ENCODE measurements at places on chromosomes 1 and 21. TPM values are rescaled to one million over a fixed set of nuclear protein-coding genes. Genes with fewer than 3 reads are reported as not detected.

DNA sequence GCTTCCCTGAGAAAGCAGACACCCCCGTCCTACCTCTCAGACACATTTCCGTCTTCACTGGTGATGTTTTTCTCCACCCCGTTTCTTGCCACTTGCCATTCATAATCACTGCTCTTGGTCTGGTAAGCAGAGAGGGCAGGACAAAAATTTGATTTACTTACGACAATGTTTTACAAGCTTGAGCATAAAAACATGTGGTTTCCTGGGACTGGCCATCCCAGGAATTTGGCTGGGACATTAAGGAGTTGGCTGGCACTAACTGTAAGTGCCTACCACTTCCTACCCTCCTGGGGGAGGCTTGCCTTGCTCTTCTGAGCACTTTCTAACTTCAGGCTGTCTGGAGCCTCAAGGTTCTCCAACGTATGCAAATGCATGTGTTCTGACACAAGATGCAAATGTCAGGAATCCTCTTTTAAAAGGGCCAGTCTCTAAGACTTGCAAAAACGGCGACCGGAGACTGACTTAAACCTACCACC lies 24.2 kb downstream of the ZBTB18 start:
- no peak for DNase-seq

- DNase-seq = no peak
Observed at GRCh38 chr1:90162216-90162615, 167.3 kb downstream of the ZNF326 start.

DNA sequence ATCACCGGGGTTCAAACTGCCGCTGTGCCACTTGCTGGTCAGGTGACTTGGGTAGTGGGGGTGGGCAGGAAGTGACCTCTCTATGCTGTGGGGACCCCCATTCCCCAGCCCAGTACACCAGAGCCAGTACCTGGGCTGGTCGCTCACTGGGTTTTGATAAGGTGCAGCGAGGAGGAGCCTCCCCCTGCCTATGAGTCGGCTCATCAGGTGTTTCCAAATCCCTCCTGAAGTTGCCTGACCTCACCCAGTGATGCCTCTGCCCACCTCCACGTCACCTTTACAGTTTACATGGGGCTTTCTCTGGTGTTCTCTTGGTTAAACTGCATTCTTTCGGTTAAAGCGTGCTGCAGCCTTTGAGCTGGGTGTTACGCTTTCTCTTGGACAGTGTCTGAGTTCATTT lies 58.2 kb downstream of the ARHGEF10L start:
- DNase-seq = no peak

- no peak for DNase-seq
Observed at GRCh38 chr1:9045861-9046510, 19.8 kb upstream of the SLC2A7 start.

DNA sequence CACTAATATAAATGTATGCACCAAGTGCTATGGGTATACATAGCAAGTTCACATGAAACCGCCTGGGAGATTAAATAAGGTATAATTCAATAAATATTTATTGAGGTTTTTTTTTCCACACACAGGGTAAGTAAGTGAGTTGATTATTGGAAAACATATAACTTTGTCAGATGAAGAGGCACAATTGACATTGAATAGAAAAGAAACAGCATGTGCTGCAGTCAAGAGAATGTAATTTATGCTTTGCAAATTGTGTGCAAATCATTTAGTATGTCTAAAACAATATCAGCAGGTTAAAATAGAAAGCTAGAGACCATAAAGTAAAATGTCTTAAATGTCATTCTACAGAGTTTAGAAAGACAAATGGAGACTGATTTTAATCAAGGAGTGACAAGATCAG lies 560.0 kb downstream of the AMY1C start:
- DNase-seq = no peak

DNA sequence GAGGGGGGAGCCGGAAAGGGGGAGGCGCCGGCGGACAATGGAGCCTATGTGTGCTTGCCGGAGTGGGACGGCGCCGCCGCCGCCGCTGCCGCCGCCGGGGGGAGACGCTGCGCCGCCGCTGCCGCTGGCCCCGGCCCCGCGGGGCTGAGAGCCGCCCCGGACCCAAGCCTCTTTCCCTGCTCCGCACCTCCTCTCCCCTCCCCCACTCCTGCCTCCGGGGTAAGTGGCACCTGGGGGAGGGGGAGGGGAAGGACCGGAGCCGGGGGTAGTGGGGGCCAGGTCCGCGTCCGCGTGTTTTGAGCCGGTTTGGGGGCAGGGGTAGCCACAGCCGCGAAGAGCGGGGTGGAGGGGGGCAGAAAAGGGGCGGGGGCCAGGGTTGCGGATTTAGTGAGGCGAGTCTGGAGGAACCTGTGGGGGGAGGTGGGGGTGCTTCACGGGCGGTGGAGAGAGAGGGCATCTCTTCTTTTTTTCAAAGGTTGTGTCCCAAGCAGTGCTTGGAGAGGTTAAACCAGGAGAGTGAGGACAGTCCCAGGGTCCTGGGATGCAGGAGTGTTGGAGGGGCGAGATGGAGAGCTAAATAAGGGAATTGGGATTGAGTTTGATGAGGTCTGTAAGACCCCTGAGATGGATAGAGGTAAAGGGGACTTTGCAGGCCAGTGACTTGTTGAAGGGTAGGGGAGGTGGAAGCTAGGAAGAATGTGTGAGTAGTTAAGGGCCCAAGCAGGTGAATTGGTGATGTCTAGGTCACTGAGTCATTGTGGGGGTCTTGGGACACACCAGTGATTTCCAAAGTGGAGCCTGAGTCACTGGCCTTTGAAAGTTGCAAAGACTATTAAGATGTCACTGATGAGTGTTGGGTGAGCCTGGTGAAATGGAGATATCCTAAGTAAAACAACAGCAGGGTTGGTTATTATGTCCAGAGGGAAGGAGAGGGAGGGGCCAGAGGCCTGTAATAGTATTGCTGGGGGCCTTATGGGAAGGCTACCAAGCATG lies 59.1 kb downstream of the BCL9 start:
- no peak for DNase-seq

- DNase-seq = no peak
Observed at GRCh38 chr21:25176637-25177412, 430.5 kb downstream of the MRPL39 start.

Gene NBL1
- total RNA-seq = 154 TPM

DNA sequence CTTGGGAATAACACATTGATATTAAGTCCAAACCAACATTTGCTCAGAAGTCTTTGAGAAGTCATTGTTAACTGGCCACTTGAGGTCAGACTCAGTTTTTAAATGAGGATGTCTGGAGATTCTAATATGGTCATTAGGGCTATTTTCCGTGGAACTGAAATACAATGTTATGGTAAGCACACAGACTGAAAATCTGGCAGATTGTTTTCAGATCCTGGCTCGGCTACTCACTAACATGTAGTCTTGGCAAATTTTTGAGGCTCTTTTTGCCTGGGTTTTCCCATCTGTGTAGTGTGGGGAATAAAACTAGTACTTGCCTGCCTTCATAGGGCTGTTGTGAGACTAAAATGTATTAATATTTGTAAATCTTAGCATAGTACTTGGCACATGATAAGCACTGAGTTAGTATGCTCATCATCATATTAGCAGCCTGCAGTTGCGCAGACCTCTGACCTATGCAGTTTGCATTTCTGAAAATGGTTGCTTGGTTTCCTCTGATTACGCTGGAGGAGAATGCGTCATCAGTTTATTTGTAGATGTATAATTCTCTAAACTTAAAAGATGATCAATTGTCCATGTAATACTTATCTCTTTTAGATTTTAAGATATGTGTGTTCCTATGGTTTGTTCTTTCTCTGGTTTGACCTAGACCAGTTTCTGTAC lies 100.8 kb downstream of the C1orf21 start:
- DNase-seq = no peak

GRCh38 chr1:50661626-50662025 lies 238.4 kb upstream of the DMRTA2 start:
- no peak for DNase-seq

DNA sequence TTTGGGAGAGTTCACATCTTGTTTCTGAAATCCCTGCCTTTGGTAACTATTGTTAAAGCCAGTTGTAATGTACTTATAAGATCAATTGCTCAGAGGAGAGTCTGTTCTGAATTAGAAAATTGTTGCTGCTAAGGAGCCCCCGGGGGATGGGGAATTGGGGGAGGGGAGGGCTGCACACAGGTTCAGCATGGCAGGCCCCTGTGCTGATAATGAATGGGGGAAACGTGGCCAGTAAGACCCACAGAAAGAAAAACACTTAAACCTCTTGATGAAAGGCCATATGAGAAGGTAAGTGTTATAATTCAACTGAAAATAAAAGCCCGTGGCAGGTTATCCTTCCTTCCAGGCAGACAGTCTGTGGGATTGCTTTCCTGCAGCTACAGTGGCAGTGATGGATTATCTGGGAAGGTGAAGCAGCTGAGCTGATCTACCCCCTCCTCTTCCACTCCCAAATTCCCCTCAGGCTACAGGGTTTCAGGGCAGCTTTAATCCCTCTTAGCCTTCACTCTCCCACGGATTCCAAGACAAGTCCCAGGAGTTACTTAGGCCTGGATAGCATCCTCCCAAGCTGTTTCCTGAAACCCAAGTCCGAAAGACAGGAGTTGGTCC lies 398.8 kb downstream of the TBX15 start:
- no peak for DNase-seq

- DNase-seq = no peak
Observed at GRCh38 chr1:58422436-58422835, 124.1 kb downstream of the OMA1 start.

DNA sequence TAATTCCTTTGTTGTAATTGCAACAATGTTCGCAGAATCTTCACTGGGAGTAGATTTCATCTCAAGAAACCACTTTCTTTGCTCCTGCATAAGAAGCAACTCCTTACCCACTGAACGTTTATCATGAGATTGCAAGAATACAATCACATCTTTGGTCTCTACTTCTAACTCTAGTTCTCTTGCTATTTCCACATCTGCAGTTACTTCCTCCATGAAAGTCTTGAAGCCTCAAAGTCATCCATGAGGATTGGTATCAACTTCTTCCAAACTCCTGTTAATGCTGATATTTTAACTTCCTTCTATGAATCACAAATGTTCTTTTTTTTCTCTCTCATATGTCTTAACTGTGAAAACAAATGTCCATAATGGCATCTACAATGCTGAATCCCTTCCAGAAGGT lies 118.6 kb upstream of the RAB4A start:
- DNase-seq = no peak
